ENCODE measurements at places on chromosomes 7 and 10.

DNA sequence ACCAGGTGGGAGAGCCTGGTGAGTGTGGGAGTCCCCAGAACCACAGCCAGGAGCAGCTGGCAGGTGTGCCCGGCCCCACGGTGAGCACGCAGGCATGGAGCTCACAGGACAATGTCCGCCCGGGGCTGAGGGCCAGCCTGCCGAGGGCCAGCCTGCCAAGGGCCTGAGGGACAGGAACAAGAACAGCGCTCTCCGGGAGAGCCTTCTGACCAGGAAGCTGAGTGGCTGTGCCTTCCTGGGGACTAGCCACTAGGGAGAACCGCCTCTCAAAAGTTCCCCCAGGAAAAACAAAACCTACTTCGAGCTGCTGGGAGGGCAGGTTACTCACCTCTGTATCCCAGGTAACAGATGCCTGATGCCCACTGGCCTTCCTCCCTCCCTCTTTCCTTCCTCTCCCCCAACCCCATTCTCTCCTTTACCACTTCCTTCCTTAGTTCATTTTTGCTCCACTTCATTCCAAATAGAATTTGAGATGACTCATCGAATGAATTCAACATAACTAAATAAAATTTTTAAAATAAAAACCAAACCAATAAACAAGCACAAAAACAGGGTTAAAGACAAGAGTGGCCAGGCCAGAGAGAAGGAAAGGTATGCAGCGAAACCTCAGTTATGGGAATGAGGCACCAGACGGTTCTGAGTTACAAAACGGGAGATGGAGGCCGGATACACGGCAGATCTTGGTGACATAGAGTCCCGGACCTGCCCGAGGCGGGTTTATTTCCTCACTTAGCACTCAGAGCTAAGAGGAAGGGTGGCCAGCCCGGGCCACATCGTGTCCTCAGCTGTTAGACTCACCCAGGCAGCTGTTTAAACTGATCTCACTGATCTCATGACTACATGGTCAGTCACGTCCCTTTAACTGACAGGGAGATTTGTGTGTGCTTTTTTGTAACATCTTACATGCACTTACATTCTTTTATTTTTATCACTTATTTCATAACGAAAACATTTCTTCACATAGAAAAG is 128.5 kb downstream of the TNS3 start:
- DNase-seq, result peak; percentile 74
- no peaks in the 10 kb centered on the region for H3K36me3 ChIP-seq
- peaks cover 46% of the 10 kb centered on the region for H3K4me1 ChIP-seq

DNA sequence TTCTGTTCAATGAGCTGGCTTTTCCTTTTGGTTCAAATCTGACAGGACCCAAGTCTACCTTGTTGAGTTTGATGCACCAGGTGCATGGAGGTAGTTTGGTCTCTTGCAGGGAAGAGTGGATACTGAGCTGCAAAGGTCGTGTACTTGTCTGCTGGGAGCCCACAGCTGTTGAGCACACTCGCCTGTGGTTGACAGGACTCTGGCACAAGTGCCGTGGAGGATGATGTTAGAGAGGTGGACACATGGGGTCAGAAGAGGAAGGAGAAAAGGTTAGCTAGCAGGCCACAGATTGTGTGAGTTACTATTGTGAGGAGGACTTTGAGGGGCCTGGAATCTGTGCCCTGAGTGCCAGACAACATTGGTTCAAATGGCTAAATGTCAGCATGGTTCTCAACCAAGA is 197.3 kb downstream of the CREB5 start:
- H3K4me3 ChIP-seq, result no peak overlapping the region
- H3K27me3 ChIP-seq, result no peaks in the 10 kb centered on the region
- H3K36me3 ChIP-seq, result no peaks in the 10 kb centered on the region
- H3K27ac ChIP-seq, result no peak overlapping the region
- DNase-seq, result no peak

DNA sequence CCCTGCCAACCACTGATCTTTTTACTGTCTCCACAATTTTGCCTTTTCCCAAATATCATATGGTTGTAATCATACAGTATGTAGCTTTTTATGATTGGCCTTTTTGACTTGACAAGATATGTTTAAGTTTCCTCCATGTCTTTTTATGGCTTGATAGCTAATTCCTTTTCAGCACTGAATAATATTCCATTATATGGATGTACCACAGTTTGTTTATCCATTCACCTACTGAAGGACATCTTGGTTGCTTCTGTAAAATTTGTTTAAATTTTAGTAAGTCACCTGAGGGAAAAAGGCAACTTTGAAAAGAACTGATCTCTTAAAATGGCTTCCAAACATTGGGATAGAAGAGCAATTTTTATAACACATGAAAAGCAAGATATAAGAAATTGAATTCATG is 43.5 kb downstream of the ATRNL1 start:
- no peak overlapping the region for H3K27ac ChIP-seq
- no peak for DNase-seq
- H3K4me1 ChIP-seq, result no peaks in the 10 kb centered on the region
- no peaks in the 10 kb centered on the region for H3K27me3 ChIP-seq
- no peaks in the 10 kb centered on the region for H3K36me3 ChIP-seq
- no peak overlapping the region for H3K4me3 ChIP-seq

- H3K36me3 ChIP-seq, result no peaks in the 10 kb centered on the region
- H3K27ac ChIP-seq, result no peak overlapping the region
- no peak for DNase-seq
- no peaks in the 10 kb centered on the region for H3K4me1 ChIP-seq
Observed at GRCh38 chr10:120278069-120278468, 179.0 kb upstream of the PLPP4 start.

DNA sequence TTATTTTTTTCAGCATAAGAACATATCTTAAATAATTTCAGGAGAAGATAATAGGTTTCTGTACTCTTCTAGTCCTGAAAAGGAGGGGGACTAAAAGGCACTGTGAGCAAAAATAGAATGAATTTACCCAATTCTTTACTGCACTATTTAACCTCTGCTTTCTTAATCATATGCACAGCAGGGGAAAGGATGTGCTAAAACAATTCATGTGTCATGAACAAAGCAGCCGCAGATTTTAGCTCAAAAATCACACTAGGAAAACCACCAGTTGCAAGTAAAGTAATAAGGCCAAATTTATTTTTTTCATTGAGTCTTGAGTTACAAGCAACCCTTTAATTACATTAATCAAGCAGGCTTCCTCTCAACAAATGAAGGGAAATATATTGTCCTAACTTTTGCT is 80.1 kb downstream of the CABCOCO1 start:
- no peak for DNase-seq
- no peaks in the 10 kb centered on the region for H3K36me3 ChIP-seq
- no peak overlapping the region for H3K4me3 ChIP-seq
- no peak overlapping the region for H3K27ac ChIP-seq
- no peaks in the 10 kb centered on the region for H3K27me3 ChIP-seq
- H3K4me1 ChIP-seq, result no peaks in the 10 kb centered on the region
